ENCODE measurements at places on chromosomes 5 and 9.

DNA sequence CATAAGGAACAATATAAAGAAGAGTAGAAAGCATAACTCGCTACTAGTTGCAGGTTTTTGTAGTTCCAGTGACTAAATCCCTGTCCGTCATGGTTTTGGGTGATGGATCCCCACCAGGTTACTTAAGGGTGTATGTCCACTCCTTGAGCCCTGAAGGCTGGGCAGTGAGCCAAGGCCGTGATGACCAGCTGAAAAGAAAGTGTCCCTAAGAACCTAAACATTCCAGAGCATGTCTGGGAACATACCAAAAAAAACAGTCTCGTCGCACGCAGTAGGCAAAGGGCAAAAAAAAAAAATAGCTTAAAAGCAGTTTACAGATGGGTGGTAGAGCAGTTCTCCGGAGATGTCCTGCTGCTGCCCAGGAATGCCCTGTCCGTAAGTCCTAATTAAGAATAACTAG is 21.4 kb upstream of the SNAPC3 start:
- no peak for DNase-seq

GRCh38 chr5:558326-558725 is 34.1 kb upstream of the SLC9A3 start:
- no peak for DNase-seq

- no peak for DNase-seq
Observed at GRCh38 chr5:175385691-175386362, 58.2 kb downstream of the DRD1 start.

DNA sequence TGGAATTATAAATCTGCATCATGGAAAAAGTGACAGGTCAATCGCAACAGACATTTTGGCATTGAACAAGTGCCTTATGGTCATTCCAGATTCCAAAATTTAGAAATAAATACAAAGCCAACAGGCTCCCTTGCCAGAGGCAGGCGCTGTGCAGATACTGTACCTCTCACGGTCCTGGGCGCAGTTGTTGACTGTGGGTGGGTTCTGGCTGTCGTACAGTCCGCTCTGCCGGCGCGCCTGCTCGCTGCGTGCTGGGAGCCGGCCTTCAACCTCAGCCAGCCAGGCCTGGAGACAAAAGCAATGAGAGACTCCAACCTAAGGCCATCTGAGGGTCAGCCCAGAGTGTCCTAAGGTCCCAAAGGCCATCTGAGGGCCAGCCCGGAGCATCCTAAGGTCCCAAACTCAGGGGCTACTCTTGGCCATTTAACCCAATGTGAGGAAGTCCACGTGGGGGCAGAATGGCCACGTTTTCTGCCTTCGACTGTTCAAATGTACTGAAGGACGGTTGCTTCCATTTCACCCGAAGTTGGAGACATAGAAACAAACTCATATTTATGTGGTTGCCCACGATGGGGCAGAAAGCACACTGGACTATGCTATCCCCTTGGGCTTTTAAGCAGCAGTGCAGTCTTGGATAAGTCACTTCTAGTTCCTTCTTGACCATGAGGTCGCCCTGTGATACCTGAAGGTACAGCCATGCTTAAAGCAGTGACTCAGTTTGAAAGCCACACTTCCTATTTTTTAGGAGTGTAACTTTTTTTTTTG is 65.2 kb downstream of the USP20 start:
- no peak for DNase-seq

DNA sequence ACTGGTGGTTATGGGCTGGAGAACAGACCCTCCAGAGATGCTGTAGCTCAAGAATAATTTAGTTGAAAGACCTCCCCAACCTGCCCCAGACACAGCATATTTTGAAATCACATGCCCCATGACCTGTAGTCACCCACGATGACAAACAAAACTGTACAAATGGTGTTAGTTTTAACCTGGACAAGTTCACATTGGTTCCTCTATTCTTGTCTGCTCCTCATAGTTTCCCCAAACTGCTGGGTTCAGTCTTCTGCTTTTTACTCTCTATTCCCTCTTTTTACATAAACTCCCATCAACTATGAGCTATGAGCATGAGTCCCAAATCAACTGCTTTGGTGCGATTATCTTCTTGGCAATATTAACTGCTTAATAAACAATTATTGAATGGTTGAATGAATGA is 365.3 kb upstream of the CLINT1 start:
- no peak for DNase-seq

- DNase-seq: no peak
Observed at GRCh38 chr9:105282870-105283621, 38.6 kb downstream of the SLC44A1 start.

GRCh38 chr5:71884926-71885325 is 165.9 kb downstream of the CARTPT start:
- DNase-seq: no peak

DNA sequence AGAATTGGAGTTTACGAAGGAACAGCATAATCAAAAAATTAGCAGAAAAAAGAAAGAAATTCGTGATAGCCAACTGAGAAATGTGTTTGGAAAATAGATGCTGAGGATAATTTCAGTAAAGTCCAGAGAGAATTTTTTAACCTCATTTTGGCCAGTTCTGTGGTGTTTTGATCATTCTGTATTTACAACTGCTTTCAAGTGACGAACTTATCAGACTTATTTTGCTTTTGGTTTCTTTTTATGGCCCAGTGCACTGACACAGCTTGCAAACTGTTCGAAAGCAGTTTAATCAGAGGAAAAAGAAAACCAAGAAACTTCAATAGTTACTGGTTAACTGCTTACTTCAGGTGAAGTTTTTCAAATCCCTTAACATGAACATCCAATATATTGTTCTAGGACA is 1.9 kb downstream of the SDHA start:
- DNase-seq: no peak

- no peak for DNase-seq
Observed at GRCh38 chr5:139597134-139597533, 36.0 kb downstream of the UBE2D2 start.

DNA sequence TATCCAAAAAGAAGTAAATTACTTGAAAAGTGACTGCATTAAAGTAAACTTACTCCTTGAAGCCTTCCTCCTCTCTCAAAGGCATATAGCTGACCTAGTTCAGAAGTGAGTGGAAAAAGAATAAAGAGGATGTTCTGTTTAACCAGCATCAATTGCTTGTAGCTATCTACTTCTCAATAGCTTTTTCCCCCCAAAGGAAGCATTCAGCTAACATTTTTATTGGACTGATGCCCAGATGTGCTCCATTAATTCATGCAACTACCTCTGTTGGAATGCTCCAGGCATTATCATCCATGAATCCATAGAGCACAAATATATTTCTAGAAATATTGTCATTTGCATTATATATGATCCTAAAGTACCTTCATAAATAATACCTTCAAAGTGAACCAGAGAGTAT is 132.8 kb downstream of the RASEF start:
- no peak for DNase-seq

DNA sequence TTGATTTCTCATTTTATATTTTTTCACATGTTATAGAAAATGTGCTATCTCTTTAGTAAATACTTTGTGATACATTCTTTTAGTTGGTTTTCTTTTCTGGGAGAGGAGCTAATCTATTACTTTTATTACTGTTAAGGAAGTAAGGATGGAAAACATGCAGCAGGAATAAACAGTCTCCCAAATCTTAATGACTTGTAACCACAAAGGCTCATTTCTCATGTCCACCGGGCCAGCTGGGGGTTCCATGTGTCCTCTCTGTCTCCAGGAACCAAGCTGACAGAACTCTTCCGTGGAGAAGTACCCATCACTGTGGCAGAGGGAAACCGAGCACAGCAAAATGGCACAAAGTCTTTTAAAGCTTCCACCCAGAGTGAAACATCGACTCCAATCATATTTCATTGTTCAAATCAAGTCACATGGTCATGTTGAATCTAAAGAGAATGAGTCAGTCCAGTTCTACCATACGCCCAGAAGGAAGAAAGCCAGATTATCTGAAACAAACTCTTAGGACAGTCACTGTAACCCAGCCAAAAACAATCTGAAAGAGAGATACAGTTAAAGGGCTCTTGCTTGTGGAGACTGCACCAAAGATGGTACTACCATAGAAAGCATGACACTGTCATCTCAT is 97.1 kb upstream of the CDH6 start:
- no peak for DNase-seq

- no peak for DNase-seq
Observed at GRCh38 chr9:7227951-7228350, 470.2 kb downstream of the KDM4C start.

DNA sequence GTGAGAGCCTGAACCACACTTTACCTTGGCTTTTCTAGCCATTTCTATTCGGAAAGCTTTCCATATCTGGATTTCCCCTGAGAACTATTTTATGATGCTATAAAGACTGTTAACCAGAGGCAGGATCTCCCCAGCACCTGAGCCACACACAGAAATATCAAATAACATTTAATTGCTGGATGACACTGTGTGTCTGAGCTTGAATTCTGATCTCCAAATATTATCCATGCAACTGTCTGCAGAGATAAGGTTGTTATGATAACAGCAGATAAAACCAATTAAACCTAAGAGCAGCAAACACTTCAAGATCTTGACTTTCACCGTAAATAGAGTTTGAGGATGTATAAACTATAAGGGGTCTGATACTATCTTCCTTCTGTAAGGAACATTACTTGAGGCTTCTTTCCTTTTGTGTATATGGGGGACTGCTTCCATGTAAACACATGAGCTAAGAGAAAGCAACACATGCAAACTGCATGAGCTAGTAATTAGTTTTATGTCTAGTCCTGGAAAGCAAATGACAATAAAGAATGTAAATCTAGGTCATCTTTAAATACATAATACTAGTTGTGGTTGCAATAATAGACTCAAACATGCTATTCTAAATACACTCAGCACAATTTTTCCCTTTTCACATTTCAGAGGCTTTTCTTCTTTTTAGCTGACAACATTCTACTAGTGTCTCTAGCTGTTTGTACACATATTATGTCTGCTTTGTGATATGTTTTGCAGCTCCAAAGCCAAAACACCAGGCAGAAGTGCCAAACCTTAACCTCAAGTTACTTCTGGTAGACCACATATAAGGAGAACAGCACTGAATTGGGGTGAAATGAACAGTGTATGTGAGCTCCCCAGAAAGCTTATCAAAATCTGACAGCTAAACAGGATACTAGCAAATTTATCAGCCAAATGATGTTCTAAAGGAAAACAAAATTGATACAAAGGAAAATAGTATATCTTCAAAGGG is 136.5 kb downstream of the EFNA5 start:
- no peak for DNase-seq

- DNase-seq: no peak
Observed at GRCh38 chr9:115183436-115183835, 65.5 kb upstream of the TNC start.

- no peak for DNase-seq
Observed at GRCh38 chr9:91042541-91042940, 240.9 kb downstream of the SYK start.

DNA sequence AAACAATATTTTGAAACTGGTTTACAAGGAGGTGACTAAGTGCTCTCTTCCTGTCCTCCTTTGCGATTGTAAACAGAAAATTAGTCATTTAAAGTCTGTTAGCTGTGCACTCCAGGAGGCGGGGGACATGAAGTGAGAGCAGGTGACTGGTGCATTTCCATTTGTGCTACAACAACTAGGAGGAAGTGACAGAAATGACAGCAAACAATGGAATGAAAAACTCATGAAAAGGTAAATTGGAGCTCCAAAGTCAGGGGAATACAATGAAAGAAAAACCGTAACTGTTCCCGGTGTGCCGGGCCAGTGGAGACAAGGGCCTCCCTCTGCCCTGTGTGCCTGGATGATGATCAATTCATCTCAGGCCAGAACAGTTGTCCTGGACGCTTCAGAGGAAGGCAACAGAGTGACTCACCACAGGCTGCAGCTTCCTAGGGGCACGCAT is 439.9 kb downstream of the GADD45G start:
- DNase-seq: no peak

GRCh38 chr5:420632-421286 is 22.2 kb upstream of the EXOC3 start:
- DNase-seq: peak; percentile 15

GRCh38 chr5:132688536-132689339 is 14.9 kb downstream of the IL4 start:
- DNase-seq: no peak
